ENCODE measurements at places on chromosomes 4 and X. TPM values are rescaled to one million over a fixed set of nuclear protein-coding genes. Genes with fewer than 3 reads are reported as not detected.
A peak's percentile ranks its signal among the peaks of the same experiment; 100 is the strongest.

HSFX2 gene
- not detected for total RNA-seq

MAGEC3 gene
- total RNA-seq, result 0.44 TPM

UGT2A3 gene
- total RNA-seq, result not detected

MMGT1 gene
- 33.1 TPM for total RNA-seq

ZNF157 gene
- total RNA-seq, result 0.33 TPM

RIPPLY1 gene
- total RNA-seq, result not detected

DNA sequence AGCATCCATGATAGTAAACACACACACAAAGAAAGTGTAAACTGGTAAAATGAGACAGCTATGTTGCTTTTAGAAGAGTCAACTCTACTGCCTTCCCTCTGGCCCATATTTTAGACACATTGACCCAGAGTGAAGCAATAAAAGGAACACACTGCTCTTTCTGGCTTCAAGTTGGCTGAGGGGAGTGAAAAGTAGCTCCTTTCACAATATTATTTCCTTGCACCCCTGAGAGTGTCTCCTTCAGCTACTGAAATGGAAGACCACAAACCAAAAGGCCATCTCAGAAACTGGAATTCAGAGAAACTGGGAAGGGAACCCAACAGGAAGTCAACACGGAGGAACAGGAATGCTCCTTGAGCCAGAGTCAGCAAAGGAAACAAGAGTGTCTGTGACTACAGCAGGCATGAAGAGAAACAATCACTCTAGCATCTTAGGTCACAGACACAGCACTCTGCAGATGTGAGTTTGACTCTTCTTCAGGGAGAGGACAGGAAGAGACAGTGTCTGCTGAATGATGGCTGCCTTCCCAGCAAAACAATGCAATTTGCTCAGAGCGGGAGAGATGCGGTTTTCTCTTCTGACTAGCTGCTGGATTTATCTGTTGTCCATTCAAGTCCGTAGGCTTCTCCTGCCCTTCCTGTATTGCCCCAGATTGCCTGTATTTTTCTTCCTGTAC is 106.7 kb downstream of the SPATA18 start:
- no peak for DNase-seq

- DNase-seq, result no peak
Observed at GRCh38 chr4:14934704-14935390, 67.4 kb upstream of the CPEB2 start.

DNA sequence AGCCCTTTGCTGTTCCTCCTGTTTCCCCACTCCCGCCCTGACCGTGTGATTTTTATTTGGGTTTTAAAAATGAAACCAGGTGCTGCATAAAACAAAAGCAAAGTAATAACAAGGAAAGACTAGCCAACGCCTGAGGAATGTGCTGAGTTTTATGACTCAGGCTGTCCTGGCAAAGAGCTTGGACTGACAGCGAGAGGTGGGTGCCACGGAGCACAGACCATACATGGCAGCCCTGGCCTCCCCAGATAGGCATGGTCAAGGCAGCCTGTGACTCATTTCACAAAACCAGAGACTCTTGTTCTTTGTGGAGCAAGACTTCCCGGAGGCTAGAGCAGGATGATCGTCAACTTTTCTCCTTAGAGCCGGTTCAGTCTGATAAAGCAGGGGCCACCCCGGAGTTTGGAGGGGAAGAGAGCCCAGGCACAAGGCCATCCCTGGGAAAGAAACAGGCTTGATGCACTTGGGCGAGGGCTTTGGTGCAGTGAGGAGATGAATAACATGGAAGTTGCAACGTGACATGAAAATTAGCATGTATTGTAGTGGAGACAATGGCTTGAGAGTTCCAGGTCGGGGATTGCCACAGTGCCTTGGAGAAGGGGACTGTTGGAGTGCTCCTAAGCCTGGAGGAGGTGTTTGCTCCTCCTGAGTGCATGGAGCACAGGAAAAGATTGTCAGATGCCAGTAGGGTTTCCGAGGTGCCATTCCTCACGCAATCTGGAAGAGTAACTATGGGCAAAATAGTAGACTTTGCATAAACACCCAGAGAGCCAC is 54.8 kb downstream of the C4orf51 start:
- DNase-seq, result peak; percentile 94

GRCh38 chrX:23524467-23524866 is 142.8 kb upstream of the PRDX4 start:
- no peak for DNase-seq

DNA sequence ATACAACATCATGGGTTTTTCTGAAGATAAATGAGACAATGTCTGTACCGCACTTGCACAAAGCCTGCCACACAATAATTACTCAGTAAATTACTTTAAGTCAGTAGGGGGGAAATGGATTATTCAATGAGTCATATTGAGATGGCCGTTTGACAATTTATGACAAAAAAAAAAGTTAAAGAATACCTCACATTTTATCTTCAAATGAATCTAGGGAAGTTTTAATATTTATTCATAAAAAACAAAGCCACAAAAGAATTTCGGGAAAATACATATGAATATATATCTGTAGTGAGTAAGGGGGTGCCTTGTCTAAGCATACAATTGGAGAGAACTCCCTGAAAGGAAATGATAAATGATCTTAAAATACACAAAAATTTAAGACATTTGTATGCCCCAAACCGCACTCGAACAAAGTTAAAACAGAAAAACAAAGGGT is 197.0 kb upstream of the SLC7A11 start:
- DNase-seq, result no peak

GRCh38 chr4:4851906-4852305 is 7.6 kb upstream of the MSX1 start:
- peak; percentile 14 for DNase-seq

GRCh38 chrX:79117078-79117477 is 27.4 kb upstream of the GPR174 start:
- no peak for DNase-seq

GRCh38 chr4:94892051-94892450 is 134.3 kb downstream of the BMPR1B start:
- no peak for DNase-seq

DNA sequence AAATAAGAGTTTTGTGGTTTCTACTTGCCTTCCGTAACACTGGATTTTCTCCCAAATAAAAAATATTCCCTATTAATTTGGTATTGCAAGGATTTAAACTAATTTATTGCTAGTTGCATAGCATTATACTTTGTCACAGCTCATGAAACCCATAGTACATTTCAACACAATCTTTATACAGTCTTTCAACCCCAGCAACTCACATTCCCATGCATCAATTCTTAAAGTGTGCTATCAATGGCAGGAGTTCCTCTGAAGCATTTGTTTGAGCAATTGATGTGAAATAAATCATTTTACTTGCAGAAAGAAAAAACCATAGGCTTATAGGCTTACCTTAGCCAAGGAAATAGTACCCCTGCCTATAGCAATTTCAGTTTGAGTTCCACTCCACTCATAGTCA is 251.9 kb downstream of the PAPSS1 start:
- no peak for DNase-seq

GRCh38 chr4:65669111-65670019 is 924 bp downstream of the EPHA5 start:
- no peak for DNase-seq

- DNase-seq, result no peak
Observed at GRCh38 chr4:99028187-99028586, 32.7 kb downstream of the METAP1 start.

DNA sequence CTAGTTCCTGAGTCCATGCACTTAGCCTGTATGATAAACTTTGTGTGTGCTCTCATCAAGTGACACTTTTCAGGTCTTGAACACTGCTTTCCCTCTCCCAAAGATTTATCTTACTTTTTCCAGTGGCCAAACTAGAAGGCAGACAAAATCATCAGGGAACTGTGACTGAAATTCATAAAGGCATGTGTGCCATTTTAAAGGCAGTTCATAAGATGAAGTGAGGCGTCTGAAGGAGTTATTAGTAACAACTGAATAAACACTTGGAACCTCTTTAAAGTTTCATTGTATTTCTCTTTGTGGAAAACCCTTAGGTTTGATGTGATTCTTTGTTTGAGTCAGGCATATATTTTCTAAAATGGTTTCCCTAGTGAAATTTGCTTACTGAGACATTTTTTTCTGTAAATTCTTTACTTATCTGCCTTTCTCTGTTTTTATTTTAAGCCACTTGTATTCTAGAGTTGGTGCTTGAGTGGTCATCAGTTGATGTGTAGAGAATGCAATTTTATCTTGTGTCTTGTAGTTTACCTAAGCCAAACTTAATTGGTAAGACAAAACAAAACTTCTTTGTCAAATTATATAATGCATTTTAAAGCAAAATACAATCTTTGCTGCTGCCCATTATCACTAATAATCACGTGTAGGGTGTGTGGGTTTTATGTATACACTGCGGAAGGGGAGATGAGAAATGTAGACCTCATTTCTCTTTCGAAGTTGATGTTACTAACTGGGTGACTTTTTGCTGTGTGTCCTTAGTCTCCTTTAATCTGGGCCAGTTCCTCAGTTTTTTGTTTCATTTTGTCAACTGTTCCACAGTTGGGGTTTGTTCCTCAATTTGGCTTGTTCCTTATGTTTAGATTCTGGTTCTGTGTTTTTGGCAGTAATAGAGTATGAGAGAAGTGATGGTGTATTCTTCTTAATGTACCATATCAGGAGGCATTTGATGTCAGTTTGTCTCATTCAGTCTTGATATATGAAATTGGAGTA is 56.8 kb downstream of the RBPJ start:
- DNase-seq, result no peak

DNA sequence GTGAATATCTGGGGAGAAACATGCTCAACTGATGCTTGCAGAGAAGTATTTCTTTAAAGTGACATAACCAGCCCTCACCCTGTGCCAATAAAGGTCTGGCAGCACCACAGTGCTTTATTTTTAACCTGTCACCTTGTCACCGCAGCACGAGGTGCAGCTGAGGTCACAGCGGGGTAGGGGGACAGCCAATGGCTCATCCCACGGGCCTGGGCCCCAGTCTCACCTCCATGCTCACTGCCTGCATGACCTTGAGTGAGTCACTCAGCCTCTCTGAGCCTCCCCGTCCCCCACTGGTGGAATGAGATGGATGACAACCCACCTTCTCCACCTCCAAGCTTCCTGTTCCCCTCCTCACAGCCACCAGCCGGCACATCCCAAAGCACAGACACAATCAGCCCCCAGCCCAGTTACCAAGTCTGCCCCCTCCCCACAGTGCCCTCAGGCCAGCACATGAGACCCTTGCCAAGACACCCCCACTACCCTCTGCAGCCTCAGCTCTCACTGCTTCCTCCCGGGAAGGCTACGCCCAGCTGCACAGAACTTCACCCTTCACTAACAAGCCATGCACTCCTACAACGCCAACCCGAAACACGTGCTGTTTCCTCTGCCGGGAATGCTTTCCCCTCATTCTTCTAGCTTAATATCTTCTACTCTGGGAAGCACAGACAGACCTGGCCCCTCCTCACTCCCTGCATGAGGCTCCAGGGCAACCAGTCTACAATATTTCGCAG is 24.9 kb upstream of the MAN2B2 start:
- no peak for DNase-seq

DNA sequence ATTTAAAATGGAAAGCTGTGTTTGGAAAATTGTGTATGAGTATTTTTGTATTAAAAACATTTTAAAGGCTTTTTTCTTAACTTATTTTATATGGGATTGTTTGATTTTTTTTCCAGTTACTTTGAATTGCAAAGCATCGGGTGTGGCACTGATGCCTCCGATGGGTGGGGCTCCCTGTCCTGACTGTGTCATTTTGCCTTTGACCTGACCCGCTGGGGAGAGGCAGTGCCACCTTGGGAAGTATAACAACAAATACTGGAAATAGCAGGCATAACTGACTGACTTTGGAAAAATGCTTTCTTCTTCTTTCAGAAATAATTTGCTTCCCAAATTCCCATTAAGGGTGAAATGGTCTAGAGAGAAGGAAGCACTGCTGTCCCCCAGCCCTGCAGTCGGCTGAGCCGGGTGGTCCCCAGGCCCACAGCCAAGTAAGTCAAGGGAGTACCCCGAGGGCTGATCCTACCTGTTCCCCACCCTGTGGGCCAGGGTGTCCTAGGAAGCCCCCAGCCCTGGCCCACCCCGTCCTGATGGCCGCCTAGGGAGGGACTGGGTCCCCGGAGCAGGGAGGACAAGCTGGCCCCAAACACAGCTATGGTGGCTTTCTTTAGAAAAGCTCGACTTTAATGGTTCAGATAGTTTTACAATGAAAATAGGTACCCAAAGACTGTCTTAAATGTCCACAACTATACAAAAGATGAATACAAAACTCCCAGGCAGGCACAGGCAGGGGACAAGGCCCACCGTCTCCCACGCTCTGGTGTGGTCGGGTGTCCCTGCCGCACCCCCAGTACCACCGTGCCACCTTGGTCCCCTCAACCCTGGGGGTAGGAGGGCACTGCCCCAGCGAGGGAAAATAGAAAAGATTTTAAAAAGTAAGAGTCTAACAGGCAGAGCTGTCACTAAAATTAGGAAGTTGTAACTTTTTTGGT is 26.4 kb downstream of the NELFA start:
- DNase-seq, result no peak

DNA sequence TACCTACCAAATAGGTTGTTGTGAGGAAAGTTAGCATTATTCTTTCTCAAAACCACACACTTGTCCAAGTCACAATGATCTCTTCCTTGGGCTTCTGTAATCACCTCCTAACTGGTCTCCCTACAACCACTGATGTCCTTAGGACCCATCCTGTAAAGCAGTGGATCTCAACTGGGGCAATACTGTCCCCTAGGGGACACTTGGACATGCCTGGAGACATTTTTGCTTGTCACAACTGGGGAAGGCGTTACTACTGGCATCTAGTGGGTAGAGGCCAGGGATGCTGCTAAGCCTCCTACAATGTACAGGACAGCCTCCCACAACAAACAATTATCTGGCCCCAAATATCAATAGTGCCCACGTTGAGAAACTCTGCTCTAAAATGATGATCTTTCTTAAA is 118.7 kb upstream of the AP1S2 start:
- no peak for DNase-seq

GRCh38 chrX:150476164-150476699 is 92.2 kb upstream of the MTM1 start:
- no peak for DNase-seq

GRCh38 chrX:118197730-118198129 is 81.1 kb upstream of the KLHL13 start:
- no peak for DNase-seq

DNA sequence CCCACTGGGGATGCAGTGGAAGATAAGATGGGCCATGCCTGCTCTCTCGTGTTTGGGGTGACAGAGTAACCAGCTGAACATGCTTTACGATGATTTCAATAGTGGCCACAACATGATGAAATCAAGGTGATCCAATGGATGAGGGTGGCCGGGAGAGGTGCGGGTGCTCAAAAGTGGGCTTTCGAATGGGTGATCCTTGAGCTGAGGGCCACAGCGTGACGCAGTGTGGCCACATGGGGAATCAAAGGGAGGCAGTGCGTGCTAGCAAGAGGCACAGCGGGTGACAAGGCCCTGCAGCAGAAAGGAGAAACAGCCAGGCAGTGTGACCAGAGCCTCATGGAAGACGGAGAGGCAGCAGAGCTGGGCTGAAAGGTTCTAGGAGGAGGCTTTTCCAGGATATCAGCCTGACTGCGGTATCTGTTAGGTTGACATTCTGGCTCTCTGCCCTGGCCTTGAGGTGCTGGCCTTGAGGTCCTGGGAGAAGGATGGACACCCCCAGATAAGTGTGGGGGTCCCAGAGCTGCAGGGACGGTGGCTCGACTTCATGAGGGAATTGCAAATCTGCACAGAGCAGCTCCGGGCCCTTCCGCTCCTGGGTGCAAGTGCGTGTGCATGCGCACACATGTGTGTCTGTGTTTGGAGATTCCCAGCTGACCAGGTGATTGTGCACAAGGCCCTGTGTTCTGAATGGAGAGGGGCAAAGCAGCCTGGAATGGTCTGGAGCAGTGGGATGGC is 38.0 kb upstream of the GPR78 start:
- DNase-seq, result no peak

Data from breast epithelium (tissue), 4 donors.